ENCODE measurements at places on chromosomes 12 and 14.

GRCh38 chr12:111753144-111753881 lies 13.4 kb upstream of the ALDH2 start:
- DNase-seq: peak; percentile 74

- no peak for DNase-seq
Measured at GRCh38 chr12:4145990-4146859, 127.3 kb upstream of the CCND2 start.

DNA sequence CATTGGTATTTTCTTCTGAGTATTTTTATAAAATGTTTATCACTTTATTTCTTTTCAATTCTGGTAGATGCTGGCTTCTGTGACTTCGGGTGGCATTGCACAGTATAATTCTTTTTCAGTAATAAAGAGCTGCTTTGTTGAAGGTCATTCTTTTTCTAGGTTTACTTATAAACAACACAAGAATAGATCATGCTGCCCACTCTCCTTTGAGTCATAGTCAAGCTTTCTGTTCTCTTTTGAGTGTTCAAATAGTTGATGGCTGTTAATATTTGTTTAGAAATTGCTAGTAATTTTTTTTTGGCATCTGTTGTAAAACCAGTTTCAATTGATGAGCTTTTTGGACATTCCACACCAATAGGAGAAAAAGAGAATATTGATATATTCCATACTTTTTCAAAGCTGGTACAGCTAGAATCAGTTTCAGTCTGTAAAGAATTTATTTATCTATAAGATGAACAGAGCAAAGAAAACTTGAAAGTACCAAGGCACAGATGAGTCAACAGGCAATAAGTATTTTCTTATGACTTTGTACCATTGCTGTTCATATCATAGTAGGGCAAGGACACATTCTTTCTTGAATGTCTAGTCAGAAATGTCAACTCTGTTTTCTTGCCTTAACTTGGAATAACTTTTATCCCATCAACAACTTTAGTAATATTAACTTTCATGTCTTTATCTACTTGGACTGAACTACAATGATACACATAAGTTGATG lies 513.0 kb upstream of the SEL1L start:
- no peak for DNase-seq

DNA sequence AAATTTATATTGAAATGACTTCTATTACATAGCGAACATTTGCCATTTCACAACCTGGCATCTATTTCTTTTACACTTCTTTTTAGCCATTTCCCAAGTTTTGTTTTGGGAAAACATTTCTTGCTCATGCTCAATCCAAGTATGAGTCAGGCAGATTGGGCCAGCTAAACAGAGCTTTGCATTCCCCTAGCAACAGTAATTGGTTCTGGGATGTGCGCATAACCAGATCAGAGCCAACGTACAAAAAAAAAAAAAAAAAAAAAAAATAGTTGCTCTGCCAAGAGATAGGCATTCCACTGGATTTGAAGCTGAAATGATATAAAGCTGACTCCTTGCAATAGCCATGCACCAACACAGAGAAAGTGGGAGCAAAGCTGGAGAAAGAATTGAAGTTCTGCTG lies 37.5 kb downstream of the PLCZ1 start:
- no peak for DNase-seq

GRCh38 chr12:130770413-130771028 lies 54.4 kb upstream of the RIMBP2 start:
- DNase-seq: no peak

GRCh38 chr14:24233538-24233866 lies 773 bp downstream of the GMPR2 start:
- DNase-seq: no peak

DNA sequence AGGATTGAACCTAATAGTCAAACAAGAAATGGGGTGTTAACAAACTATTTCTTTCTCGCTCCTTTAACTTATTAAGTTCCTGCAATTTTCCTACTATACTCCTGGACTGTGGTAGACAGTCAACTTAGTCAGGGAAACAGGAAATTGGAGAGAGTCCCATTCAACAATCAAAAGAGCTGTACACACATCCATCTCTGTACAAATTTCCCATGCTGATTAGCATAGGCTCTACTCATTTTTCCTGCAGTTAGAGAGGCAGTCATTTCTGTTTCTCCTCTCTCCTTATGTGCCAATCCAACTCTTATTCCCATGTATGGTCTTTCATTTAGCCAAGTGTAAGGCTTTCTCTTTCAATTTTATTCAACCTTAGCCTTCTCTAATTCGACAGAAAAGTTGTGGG lies 1168.5 kb upstream of the FLRT2 start:
- no peak for DNase-seq

GRCh38 chr12:33180918-33181317 lies 258.7 kb downstream of the SYT10 start:
- no peak for DNase-seq

DNA sequence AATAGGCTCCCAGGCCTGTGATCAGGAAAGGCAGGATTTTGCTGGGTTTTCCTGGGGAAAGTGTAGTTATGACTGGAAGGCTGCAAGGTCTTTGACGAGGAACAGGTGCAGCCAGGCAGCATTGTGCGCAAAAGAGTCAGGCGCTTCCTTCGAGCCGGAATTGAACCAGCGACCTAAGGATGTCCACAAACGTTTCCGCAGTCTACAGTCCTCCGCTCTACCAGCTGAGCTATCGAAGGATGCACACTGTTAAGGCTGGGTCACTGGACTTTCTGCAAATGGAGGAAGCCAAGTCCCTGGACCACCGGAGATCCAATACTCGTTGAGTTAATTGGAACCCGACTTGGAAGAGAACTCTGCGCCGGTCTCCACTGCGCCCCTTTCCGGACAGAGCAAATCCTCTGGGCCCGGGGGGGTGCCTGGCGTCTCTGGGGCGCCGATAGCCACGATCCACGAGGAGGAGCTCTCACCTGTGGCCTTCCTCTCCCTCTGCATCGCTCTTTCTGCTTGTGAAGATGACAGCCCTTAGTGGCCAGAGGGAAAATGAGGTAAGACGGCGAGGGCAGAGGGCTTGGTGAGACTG lies 18.4 kb upstream of the OR6S1 start:
- DNase-seq: no peak

- DNase-seq: no peak
Measured at GRCh38 chr14:68522510-68523325, 270.1 kb downstream of the ZFP36L1 start.

- DNase-seq: no peak
Measured at GRCh38 chr14:104953097-104953496, 25.1 kb downstream of the AHNAK2 start.

- no peak for DNase-seq
Measured at GRCh38 chr14:39267608-39268005, 33.9 kb downstream of the MIA2 start.

DNA sequence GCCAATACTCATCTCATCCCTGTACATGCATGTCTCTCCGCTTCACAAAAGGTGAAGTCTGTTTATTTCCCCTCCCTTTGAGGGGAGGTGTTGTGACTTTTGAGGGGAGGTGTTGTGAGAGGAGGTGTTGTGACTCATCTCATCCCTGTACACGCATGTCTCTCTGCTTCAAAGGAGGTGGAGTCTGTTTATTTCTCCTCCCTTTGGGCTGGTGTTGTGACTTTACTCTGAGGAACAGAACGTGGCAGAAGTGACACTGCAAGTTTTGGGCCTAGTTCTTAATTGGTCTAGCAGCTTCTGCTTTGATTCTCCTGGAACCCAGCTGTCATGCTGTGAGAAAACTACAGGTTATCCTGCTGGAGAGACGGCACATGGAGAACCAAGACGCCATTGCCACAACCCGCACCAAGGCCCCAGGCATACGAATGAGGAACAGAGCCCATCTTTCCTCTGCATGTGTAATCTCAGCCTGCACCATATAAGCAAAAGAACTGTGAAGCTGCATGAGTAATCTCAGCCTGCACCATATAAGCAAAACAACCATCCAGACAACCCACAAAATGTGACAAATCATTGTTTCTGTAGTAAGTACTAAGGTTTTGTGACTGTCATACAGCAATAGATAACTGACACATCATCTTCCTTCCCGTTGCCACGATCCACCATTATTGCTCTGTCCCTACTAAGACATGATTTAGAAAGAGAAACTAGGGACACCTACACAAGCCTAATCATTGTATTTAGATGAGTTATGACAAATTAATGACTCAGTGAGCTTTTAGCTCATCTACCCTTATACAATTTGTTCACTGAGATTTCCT lies 30.0 kb downstream of the GALNT4 start:
- DNase-seq: no peak

GRCh38 chr14:76930549-76930948 lies 98.0 kb downstream of the IRF2BPL start:
- DNase-seq: no peak

DNA sequence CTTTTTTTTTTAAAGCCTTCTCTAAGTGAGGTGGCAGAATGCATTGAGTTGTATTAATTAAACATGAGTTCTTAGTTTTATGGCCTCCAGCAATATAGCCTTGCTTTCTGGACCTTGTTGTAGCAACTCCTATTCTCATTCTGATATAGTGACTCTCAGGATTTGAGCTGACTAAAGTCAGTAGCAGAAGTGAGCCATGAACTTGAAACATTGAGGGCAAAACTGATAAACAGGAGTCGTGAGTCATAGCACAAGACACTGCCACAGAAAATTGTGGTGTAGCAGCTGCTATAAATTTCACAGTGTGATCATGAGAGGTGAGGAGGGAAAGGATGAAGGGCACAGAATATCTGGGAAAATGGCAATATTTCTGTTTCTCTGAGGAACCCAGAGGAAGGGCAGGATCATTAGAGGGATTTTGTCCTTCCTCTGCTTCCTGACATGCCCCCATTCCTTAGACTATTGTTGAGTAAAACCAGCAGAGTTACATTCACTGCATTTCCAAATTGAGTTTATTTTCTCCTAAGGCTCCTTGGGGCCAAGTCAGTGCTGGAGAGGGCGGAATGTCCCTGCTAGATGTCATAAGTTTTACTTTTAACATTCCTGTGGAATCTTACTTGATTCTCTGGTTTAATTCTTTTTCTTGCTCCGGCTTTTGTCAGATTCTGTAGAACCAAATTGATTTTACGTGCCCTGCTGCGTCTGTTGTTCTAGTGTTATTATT lies 7.5 kb downstream of the KLRG1 start:
- DNase-seq: no peak

- no peak for DNase-seq
Measured at GRCh38 chr12:120797677-120798642, 72.3 kb downstream of the ACADS start.

- DNase-seq: no peak
Measured at GRCh38 chr12:28941248-28941647, 207.8 kb upstream of the FAR2 start.

DNA sequence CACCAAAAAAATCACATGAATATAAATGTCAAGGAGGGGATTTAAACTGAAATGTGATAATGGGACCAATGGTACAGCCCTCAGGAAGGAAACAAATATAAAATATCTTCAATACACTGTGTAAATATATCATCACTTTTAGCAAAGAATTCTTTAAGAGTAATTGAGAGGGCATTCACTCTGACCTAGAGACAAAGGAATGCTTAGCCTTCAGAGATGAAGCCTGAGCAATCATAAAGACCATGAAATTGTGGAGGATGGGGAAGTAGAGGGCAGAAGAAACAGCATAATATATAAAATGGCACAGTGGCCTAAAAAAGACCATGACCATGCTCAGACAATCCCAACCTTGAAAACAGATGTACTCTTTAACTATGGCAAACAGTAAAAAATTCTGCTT lies 20.4 kb downstream of the YAF2 start:
- DNase-seq: no peak

DNA sequence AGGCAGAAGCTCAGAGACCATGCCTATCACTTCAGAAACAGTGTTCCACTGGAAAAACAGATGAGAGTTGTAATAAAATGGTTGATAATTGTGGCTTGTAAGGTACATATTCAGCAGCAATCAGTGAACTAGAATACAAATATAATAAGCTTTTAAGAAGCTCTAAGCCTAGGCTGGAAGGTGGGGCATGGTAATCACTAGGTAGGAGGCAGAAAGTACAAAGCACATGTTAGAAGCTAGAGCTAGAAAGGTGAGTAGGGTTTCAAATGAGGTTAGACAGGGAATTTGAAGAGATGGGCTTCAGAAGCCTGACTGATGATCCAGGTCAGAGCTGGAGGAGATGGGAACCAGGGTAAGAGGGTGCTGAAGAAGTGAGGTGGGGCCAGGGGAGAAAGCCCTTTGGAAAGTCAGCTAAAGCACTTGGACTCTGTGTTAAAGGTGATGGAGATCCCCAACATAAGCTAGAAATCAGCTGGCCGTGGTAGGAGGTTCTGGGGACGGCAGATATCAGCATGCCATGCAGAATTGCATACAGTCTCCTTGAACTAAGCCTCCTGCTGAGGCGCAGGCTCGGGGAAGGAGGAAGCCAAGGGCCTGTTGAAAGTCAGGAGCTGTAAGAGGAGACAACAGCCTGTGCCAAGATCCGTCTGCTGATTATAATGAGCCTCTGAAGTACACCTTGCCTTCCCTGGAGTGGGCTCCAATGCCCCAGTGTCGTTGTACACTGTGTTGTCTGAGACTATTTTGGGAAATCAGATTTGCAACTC lies 659.4 kb downstream of the BCL11B start:
- DNase-seq: no peak

GRCh38 chr14:91385697-91386096 lies 31.9 kb downstream of the CCDC88C start:
- no peak for DNase-seq

GRCh38 chr12:946631-947030 lies 2.9 kb downstream of the RAD52 start:
- no peak for DNase-seq

DNA sequence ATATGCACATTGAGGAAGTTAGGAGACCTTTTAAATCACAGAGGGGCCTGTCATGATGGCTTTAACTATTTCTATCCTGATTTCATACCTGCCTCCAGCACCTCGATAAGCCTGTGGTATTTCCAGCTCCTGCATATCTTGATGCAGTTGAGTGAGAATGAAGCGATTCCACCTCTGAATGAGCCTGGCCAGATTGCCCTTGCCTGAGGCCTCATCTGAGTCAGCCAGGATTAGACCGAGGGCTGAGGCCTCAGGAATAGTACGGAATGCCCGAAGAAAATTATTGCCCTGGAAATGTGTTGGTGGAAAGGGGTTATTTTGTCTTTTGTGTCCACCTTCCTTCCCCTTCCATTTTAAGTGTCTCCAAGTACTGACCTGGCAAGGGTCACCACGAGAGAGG lies 8.4 kb upstream of the CNPY2 start:
- DNase-seq: no peak

- no peak for DNase-seq
Measured at GRCh38 chr12:121678716-121679300, 9.4 kb upstream of the MORN3 start.

DNA sequence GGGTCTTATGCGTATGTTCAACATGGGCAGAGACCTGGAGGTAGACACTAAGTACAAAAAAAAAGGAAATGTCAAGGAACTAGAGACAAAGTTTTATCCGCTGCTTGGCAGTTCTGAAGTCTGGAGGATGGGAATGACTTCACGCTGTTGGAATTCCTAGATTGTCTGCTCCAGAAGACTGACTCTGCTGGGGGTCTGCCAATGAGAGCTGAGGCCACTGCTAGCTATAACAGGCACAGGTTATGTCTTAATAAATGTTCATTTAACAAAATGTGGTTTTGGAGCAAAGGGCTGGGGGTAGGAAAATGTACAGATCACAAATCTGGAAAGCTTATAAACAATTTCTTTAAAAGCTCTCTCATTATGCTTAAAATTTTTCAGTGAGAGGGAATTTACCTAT lies 5.9 kb downstream of the RNASE8 start:
- no peak for DNase-seq

GRCh38 chr14:89910691-89911009 lies 43.9 kb downstream of the EFCAB11 start:
- DNase-seq: no peak

- DNase-seq: no peak
Measured at GRCh38 chr12:19150273-19150900, 20.9 kb downstream of the PLEKHA5 start.

All from aorta (tissue), 5 donors.